CD14-positive monocyte (primary cell): ENCODE measurements at places on chromosomes 11 and 22.
A peak's percentile ranks its signal among the peaks of the same experiment; 100 is the strongest.

GRCh38 chr11:12195768-12196167, 85.4 kb downstream of the MICAL2 start:
- DNase-seq, result no peak

DNA sequence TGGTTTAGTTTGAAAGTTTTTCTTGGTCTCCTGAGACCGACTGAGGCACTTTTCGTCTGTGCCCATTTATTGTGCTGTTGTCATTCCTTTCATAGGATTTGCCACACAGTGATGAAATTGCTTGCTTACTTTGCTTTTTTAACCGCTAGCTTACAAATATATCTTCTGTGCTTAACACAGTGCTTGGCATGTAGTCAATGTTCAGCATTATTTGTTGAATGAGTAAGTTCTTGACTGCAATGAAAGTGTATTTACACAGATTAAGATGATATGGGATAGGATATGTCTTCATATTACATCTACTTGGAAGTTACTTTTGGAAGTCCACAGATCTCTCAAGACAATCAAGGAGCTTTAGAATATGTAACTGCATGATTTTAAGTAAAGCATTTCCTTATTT, 91.2 kb downstream of the GRIA4 start:
- no peak for DNase-seq

DNA sequence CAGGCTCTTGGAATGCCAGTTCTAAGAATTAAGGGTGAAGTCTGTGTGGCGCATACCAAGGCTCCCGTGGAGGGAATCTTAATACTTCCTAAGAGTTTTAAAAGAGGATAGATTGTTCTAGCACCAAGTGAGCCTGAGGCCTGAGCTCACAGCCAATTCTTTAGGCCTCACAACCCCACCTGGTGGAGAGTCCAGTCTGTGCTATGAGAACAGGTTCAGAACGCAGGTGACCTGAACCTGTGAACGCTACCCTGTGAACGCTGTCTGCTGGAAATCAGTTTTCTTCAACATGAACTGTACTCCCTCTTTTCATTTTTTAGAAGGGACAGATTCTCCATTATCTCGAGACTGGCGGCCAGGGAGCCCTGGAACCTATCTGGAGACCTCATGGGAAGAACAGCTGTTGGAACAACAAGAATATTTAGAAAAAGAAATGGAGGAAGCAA, 43.2 kb upstream of the DLAT start:
- peak; percentile 22 for DNase-seq

- no peak for DNase-seq
These were observed 77.7 kb upstream of the RAB1B start for GRCh38 chr11:66190786-66191185.

- DNase-seq, result no peak
These were observed 35.0 kb upstream of the CCND1 start for GRCh38 chr11:69605737-69606526.

DNA sequence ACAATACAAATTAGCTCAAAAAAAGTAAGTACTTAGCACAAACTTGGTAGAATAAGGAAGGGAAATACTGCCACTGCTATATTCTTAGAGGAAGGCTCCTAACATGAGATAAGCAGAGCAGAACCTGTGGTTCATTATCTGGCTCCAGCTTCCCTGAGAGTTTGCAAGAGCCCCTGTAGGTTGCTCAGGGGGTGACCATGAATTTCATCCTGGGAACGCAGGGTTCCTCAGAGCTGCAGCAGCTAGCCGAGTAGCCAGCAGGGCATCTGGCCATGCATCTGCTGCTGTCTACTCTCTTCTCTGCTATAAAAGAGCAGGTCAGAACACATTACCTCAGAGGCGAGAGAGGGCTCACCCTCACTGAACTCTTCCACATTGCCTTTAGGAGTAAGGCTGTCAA, 67.3 kb downstream of the TRPC6 start:
- DNase-seq, result no peak

- DNase-seq, result no peak
These were observed 1060.5 kb downstream of the DLG2 start for GRCh38 chr11:84566671-84567070.
